ENCODE measurements at places on chromosomes 3 and 15. TPM values are rescaled to one million over a fixed set of nuclear protein-coding genes. Genes with fewer than 3 reads are reported as not detected.

FBXW12 gene
- total RNA-seq, result not detected

MESP2 gene
- not detected for total RNA-seq

ATXN7 gene
- total RNA-seq, result 37.3 TPM

LRRC49 gene
- total RNA-seq, result 7.3 TPM

DNA sequence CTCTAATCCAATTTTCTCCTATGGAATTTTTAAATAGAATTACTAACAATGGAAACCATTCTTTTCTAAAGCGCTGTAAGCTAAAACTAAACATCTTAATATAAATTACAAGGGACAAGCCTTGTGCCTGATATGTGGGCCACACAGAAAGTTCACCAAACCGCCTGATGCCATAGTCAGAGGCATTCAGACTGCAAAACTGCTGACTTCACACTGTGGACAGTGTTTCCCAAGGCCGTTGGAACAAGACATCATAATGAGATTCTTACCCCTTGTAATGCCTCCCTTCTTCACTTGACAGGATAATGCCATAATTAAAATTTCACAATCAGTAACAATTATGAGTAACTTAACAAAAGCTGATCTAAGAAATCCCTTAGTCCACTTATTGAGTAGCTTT, 14.9 kb downstream of the SH3GL3 start:
- H3K27ac ChIP-seq, result no peak overlapping the region
- H3K4me3 ChIP-seq, result no peak overlapping the region
- H3K4me1 ChIP-seq, result no peaks in the 10 kb centered on the region
- DNase-seq, result no peak
- H3K27me3 ChIP-seq, result no peaks in the 10 kb centered on the region

DNA sequence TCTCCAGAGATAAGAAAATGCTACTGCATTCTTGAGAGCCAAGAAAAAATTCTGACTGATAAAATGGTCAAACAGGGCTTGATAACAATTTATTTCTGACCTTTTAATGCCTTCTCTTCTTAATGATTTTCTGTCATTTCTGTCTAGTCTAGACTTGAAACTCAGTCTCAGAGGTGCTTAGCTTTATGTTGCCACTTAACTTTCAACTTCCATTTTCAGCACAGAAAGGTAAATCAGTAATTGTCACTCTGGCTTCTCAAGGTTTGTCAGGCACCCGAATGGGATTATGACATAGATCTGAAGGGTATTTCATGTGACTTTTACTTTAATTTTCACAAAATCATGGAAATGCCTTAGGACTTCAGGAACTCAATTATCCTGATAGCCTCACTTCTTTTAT, 155.4 kb upstream of the GBE1 start:
- H3K4me1 ChIP-seq, result no peaks in the 10 kb centered on the region
- H3K4me3 ChIP-seq, result no peak overlapping the region
- H3K27me3 ChIP-seq, result no peaks in the 10 kb centered on the region
- no peaks in the 10 kb centered on the region for H3K36me3 ChIP-seq
- no peak overlapping the region for H3K27ac ChIP-seq
- no peak for DNase-seq

DNA sequence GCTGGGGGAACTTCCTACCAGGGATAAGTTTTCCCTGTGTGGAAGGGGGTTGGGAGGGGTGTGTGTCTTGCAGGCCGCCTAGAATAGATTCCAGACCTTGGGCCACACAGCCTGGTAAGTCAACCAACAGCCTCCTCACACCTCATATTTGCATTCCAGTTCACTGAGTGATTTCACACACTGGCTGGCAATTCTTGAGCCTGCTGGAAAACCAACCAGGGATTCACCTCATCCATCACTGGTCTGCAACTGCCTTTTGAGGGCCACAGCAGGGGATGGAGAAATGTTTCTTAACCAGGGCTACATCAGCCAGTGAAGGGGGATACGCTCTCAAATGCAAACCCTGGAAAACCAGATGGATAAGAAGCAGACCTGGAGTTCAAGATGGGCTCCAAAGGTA, 2.0 kb downstream of the FSTL1 start:
- DNase-seq, result no peak
- peak overlapping the region; percentile 88 for H3K27ac ChIP-seq
- H3K4me3 ChIP-seq, result peak overlapping the region; percentile 79
- peaks cover 5% of the 10 kb centered on the region for H3K36me3 ChIP-seq

GRCh38 chr15:81152799-81153198, 18.7 kb downstream of the CFAP161 start:
- no peaks in the 10 kb centered on the region for H3K27me3 ChIP-seq
- peaks cover 15% of the 10 kb centered on the region for H3K4me1 ChIP-seq
- no peak overlapping the region for H3K4me3 ChIP-seq
- H3K36me3 ChIP-seq, result no peaks in the 10 kb centered on the region

DNA sequence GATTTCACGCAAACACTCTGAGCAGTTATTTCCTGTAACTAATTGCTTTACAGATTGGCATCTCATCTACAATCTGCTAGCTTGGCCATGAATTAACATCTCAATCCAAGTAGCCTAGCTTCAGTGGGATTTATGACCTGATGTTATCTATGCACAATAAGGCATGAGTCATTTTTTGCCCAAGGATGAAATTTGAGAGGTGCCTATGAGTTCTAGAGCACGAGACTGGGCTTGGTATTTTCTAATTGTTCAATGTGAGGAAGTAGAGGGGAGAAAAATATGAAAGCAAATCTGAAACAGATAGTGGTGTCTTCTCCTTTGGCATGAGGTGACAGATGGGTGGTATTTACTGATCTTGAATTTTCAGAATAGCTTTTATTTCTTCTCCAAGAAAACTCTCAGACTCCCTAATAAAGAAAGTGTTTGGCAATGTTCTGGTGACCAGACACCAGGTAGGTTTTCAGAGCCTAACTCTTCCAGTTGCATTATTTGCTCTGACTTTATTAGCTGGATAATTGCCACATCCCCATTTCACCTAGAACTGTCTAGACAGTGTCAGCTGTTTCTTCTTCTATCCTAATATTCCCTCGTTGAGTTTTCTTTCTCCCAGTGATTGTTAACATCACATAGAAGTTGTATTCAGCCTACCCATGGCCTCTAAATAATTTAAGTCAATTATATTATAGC, 301.0 kb upstream of the UMPS start:
- H3K4me3 ChIP-seq, result no peak overlapping the region
- H3K27me3 ChIP-seq, result no peaks in the 10 kb centered on the region
- DNase-seq, result no peak
- no peaks in the 10 kb centered on the region for H3K4me1 ChIP-seq
